ENCODE measurements at places on chromosomes 2 and 18. TPM values are rescaled to one million over a fixed set of nuclear protein-coding genes. Genes with fewer than 3 reads are reported as not detected.
A peak's percentile ranks its signal among the peaks of the same experiment; 100 is the strongest.

DNA sequence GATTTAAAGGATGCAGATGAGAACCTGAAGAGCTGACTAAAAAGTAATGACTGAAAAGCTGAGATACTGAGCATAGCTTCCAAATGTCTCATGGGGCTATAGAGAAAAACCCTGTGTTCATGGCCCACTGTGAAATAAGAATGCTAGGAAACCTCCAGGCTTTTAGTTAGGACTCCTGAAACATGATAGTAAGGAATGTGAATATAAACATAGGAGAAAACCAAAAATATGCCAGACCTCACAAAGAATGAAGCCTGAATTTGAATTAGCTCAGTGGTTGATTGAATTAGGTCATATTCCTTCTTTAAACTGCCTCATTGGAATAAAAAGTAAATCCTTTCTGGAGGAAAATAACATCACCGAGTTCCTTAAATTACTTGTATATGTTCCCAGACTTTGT is 194.5 kb upstream of the NXPH2 start:
- DNase-seq = no peak

- no peak for DNase-seq
These were observed 129.4 kb upstream of the ATP5MC3 start for GRCh38 chr2:175310813-175311504.

DNA sequence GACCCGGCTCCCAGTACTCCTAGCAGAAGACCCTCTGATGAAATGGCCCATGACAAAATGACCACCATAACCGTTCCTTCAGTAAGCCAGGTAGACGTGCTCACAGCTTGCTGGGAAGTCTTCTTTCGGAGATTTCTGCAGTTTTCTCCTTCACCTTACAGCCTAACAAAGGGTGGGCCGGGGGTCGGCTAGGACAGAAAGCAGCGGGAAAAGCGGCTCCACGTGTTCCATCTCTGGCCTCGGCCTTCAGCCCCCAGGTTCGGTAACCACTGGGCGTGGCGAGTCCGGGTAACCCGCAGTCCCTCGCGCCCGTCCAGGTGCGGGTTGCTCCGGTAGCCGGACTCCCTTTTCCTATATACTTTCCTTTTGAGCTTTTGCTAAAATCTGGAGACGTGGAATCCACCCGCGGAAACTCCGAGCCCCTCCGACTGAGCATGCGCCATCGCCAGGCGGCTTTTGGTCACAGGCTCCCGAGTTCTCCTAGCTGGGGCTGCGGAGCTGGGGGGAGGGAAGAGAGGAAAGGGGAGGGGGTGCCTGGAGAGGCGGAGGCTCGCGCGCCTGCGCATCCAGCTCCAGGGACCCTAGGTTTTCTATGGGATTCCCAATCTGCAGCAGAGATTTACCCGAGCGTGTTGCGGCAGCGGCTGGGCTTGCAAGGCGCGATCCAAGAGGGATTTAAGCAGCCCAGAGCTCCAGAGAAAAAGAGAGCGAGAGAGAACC is at the start of gene VSNL1:
Gene VSNL1 (plus strand): TSS at position 604 of the 720 bp plus-strand sequence. CDS start 51,379 bp downstream, outside the sequence.
- peak; percentile 92 for DNase-seq

The SALL3 gene
- not detected for total RNA-seq
